CD4-positive, alpha-beta T cell (primary cell): ENCODE measurements at places on chromosomes 2 and 18.

DNA sequence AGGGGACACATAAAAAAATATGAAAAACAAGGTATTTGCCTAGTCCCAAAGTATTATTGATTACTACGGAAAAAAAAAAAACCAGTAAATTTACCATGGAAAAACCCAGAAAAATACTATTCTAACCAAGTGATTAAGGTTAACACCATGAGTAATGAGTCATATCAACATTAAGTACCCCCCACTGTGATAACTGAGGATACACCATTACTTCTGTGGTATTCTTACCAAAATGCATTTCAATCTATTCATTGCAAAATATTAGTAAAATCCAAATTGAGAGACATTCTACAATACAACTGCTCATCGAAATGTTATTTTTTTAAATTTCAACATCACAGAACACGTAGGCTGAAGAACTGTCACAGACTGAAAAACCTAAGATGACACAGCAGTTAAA is 669.8 kb downstream of the ZEB2 start:
- DNase-seq, result no peak

DNA sequence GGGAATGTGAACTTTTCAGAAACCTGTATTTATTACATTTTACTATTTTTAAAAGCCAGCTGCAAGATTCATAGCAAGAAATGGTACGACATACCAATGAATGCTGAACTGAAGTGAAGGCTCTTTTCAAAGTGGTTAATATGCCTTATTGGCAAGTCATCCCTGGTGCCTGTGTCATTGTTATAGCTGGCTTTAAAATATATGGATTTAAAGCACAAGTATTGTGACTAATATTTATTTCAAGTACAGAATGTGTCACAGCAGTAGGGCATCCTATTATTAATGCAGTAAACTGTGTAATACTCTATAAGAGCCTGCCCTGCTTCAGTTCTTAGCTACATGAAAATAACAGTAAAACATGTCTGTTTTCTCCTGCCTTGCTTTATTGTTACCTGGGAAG is 10.8 kb downstream of the TSHZ1 start:
- DNase-seq, result no peak

DNA sequence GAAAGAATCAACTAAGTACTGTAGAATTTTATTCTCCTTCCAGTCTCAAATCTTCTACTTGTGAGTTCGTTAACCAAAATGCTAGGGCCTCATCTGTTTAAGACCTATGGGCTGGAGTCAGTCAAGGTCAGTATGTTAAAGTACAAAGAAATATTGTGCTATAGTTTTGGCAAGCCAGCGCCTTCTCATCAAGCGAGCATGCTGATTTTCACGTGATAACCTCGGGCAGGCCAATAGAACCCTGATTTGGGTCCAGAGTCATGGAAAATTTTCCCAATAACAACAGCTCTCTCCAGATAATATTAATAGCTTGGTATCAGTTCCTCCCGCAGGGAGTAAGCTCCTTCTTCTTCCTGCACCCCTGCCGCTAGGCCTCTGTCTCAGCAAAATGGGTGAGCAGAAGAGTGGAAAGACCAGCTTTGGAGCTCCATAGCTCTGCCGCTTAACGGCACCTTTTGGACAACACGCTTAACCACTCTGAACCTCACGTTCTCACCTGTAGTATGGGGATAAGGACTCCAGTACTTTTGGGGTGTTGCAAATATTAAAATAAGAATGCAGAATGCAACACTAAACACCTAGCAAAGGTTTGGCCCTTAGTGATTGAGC is 11.7 kb downstream of the CABLES1 start:
- no peak for DNase-seq

GRCh38 chr18:23330423-23330822 is 122.7 kb upstream of the RIOK3 start:
- DNase-seq, result no peak

DNA sequence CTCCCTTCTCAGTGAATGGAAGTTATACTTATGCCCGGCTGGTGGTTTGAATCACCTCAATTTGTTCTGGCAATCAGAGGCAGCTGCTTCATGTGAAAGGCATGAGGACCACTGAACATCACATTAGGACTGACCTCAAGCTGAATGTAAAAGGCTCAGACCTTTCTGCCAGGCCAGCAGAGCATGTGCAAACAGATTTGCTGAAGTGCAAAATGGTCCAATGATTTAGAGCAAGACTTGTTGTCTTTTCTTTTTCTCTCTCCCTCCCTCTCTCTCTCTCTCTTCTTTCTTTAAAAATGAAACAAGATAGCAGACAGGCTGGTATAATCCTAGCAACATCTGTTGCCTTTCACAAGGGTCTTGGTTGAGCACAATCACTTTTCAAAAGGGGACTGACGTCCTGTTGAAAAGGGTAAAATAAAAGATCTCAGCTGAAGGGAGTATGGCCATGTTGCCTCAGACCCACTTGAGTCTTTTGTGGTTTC is 13.3 kb upstream of the CDH7 start:
- DNase-seq, result no peak

DNA sequence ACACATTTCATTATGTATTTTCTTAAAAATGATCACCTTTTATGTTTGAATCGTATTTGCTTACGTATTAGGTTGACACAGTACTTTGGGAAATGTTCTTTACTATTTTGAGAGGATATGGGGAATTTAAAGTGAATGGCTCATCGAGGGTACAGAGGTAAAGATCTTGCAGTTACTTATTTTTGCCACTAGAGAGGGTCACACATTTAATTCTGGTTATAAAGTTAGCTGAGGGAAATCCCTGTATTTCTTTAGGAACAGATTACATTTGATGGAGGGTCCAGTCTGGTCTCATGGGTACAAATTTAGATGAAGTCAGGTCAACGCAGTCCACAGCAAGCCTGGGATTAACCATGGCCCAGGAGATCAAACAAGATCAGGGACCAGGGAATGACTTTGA is 24.5 kb downstream of the DYNC2LI1 start:
- no peak for DNase-seq

GRCh38 chr2:236525411-236525997 is 44.1 kb upstream of the ACKR3 start:
- DNase-seq, result no peak

DNA sequence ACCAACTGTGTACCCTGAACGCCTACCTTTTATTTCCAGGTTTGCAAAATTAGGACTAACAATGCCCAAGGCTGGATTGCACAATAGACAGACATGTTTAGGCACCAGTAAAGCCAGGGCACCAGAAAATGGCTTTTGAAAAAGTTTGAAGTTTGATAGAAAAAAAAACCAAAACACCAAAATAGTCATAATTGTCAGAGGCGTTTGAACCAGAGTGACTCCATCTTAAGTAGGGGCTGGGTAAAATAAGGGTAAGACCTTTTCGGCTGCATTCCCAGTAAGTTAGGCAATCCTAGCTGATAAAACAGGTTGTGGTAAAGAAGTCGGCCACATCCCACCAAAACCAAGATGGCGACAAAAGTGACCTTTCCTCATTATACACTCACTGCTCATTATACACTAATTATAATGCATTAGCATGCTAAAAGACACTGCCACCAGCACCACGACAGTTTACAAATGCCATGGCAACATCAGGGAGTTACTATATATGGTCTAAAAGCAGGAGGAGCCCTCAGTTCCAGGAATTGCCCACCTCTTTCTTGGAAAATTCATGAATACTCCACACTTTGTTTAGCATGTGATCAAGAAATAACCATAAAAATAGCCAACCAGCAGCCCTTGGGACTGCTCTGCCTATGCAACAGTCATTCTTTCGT is 105.1 kb upstream of the MSH2 start:
- no peak for DNase-seq

- no peak for DNase-seq
Observed at GRCh38 chr2:133040170-133040569, 370.2 kb upstream of the LYPD1 start.

DNA sequence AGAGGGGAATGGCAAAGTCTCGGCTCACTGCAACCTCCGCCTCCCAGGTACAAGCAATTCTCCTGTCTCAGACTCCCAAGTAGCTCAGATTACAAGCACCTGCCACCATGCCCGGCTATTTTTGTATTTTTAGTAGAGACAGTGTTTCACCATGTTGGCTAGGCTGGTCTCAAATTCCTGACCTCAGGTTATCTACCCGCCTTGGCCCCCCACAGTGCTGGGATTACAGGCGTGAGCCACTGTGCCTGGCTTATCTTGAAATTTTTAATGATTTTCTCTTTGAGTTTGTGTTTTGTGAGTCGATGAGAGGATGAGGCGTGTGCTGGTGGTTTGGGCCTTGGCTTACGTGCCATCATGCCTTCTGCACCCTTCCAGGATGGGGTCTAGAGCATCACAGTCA is 101.3 kb upstream of the ST3GAL5 start:
- no peak for DNase-seq

GRCh38 chr2:159317392-159318088 is 31.0 kb upstream of the WDSUB1 start:
- no peak for DNase-seq

GRCh38 chr2:191846515-191847476 is at the start of gene CAVIN2:
CAVIN2 (minus strand) TSS chr2:191847088; CDS start chr2:191846925, 163 bp downstream.
- peak; percentile 1 for DNase-seq

DNA sequence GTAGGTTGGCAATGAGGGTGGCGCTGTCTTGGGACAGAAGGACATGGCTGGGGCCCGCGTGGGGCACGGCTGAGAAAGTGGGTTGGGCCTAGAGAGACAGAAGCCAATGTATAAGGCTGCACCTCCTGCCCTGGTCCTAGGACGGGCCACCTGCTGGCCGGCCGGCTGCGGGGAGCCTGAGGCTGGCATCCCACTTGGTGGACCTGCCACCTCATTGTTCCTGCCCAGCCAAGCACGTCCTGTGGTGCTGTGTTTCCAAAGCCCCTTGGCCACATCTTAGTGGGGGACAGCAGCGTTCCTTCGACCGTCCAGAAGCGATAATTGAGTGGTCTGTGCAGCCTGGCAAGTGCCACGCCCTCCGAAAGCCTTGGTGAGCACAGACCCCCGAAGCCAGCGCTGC is 223.9 kb downstream of the LDLRAD4 start:
- no peak for DNase-seq

DNA sequence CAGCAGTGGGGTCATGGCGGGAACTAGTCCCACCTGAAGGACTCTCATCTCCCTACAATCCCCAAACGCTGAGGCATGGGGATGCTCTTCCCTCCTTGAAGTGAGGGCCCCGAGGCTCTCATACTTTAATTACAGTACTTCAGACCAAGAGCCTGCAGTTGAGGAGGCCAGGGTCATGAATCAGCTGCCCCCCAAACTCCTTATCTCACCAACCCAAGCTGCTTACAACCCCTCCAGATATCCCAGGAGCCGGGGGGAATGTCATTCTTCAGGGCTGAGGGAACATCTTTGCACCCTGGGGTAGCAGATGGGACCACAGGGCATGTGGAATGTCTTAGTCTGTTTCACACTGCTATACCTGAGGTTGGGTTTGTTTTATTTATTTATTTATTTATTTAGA is 2.8 kb upstream of the CAPN10 start:
- DNase-seq, result no peak

DNA sequence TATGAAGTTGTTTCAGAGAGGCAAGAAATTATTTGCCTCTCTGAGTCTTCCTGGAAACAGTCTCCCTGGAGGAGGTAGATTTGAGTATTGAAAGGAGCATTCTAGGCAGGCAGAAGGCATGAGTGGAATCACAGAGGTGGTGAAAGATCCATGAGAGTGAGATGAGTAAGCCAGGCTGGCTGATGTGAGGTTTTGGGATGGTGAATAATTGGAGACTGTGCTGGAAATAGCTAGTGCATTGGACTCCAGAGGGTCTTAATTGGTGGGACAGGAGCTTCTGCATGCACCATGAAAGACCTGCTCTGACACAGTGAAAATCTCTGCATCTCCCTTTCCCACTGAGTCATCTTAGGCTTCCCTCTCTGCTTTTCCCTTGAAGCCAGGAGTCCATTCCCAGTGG is 46.3 kb downstream of the CDC42EP3 start:
- no peak for DNase-seq

DNA sequence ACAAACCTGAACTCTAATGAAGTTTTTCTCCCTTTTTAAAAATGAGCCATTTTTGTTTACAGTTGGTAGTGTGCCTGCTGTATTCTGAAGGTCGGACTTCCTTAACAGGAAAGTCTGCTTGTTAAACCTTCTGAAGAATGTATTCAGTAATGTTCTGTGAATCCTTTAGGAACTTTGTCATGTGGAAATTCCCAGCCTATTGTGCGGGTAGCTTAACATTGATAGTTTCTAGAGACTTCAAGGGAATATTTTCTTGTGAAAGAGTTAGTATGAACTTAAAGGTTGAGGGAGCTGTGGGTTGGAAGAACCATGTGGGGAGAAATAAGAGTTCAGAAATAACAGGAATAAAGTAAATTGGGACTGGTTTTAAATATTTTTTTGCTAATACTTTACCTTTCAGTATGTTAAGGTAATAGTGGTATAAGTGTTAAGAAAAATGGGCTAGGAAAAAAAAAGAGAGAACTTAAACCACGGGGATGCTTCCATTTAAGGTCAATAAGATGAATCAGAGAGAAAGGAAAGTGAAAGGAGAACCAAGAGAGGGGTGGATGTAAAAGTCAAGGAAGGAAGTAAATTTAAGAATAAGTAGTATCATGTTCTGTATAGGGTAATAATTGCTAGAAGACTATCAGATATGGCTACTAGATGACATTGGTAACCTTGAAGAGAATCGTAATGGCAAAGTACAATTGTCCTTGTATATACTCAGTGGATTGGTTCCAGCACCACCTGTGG is 90.5 kb downstream of the PMS1 start:
- DNase-seq, result no peak
